NT2/D1 (cell line): ENCODE measurements at places on chromosomes 16 and 17.
A peak's percentile ranks its signal among the peaks of the same experiment; 100 is the strongest.

DNA sequence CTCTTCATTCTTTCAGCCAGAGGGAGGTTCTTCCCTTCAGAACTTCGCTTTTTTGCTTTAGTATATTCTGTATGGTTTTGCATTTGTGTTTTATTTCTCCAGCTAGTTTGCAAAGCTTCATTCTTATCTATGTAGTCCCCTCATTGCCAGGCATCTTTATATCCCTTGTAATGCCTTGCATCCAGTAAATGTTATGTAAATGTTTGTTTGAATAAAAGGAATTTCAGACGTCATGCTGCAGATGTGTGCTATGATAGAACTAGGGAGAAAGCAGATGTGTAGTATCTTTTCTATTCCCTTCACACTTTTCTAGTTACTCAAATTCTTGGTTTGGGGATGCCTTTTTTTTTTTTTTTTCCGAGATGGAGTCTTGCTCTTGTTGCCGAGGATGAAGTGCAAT lies 62.6 kb upstream of the RASL10B start:
- no peak for DNase-seq

DNA sequence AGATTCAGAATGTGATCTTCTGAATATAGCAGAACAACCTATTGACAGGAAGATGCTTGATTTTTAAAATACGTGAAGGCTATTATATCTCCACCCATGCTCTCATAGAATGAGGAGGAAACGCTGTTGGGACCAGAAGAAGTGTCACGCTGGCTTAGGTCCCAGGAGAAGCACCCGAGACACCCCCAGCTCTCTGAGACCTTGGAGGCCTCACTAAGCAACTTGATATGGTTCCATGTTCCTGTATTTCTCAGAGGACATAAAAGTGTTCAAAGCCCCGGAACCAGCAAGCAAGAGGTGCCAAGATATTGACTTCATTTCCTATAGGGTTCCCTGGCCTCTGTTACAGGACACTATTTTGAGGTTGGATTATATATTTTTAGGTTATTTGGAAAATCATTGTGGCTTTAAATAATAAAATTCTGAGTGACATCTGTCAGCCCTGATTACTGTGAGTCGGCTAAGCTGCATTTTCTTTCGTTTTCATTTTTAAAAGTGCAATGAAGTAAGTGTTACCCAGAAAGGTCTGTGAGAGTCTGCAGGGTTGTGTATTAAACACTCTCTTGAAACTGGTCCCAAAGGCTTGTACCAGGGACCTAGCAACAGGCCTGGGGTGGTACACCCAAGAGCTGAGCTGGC lies 400.0 kb downstream of the SOX9 start:
- DNase-seq, result no peak

DNA sequence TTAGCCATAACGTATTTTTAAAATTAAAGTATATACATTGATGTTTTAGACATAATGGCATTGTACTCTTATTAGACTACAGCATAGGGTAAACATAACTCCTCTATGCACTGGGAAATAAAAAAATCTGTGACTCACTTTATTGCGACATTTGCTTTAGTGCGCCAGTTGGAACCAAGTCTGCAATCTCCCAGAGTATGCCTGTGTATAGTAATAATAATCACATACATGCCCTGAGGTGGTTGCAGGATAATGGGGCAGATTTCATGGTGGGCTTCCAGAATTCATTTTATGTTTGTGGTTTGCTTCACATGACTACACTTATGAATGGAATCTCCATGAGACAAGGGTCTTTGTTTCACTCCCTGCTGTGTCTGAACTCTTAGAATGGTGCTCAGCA lies 66.9 kb upstream of the N4BP1 start:
- DNase-seq, result no peak

DNA sequence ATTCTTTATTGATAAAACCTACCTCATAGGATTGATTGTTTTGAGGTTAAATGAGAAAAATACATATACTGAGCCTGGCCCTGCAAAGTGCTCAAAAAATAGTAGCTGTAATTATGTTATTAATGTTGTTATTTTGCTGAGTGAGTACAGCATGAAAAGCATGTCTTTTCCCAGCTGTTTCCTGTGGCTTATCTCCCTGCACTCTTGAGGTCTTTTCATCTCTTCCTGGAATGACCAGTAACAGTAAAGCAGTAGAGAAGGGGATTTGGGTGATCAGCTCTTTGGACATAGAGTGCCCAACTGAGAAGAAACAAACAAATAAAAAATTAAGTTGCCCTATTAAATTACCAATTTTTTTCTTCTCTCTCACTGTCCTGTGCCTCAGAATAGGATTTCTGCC lies 53.7 kb downstream of the NFAT5 start:
- DNase-seq, result no peak

- peak; percentile 13 for DNase-seq
These were observed 239.4 kb downstream of the IRF8 start for GRCh38 chr16:86138121-86139085.

DNA sequence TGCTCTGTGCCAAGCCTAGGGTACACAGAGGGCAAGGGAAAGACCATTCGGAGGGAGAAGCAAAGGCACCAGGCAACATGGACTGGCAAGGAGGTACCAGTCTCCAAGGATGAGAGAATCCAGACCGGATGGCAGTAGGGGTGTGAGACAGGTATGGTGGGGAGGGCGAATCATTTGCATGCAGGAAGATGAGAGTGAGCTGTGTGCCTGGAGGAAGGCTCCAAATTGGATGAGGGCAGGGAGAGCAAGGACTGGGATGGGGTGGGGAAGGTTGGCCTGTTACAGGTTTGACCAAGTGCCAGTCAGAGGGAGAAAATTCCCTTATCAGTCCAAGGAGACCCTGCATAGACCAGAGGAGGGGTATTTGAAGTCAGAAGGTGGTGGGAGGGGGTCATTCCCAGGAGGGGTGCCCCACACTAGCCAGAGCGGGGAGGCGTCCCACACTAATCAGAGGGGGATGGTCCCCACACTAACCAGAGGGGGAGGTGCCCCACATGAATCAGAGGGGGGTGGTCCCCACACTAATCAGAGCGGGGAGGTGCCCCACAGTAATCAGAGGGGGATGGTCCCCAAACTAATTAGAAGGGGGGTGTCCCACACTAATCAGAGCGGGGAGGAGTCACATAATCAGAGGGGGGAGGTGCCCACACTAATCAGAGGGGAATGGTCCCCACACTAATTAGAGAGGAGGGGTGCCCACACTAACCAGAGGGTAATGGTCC lies 737 bp downstream of the CANT1 start:
- no peak for DNase-seq

DNA sequence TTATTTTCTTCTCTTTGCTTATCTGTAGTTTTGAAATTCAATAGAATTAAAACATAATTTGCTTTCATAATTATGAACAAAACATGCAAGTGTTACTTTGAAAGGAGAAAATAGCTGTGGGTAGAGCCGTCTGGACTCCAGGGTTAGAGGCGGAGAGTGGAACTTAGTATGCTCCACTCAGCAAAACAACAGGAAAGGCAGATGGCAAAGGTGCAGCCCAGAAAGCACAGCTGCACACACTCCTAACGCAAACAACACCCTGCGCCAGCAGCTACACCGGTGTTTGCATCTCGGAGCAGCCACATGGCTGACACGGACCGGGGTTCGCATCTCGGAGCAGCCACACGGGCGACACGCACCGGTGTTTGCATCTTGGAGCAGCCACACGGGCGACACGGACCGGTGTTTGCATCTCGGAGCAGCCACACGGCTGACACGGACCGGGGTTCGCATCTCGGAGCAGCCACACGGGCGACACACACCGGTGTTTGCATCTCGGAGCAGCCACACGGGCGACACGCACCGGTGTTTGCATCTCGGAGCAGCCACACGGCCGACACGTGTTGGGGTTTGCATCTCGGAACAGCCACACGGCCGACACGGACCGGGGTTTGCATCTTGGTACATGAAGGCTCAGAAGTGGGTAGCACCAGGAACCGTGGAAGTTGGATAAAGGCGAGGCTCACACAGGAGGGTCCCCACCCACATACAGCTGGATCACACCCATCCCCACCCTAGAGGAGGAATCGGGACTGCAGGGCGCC lies 12.2 kb upstream of the CAPN15 start:
- DNase-seq, result no peak

DNA sequence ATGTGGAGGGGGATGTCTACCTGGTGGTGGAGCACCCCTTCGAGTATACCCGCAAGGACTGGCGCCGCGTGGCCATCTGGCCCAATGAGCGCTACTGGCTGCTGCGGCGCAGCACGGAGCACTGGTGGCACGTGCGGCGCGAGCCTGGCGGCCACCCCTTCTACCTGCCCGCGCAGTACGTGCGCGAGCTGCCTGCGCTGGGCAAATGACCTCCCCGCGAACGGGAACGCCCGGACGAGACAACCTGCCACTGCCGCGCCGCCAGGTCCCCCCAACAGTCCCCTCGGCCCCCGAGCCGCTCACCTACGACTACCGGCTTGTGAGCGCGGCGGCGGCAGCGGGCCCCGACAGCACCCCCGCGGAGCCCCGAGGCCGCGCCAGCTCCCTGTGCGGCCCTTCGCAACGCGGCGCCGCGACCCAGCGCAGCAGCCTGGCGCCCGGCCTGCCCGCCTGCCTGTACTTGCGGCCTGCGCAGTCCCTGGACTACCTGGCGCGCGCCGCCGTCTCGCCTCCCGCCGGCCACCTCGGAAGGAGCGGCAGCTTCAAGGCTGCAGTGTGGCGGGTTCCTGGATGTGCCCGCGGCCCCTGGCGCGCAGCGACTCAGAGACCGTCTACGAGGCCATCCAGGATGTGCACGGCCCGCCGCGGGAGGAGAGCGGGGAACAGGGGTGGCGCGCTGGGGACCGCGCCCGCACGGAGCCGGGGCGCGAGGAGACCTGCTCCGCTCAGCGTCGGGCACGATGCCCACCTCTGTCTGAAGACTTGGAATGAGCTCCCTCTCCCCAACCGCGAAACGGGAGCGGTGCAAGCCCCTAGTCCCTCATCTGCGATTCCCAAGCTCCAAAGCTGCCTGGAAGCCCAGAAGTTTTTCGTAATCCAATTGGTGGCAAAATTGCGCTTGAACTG lies 48.7 kb upstream of the AMZ2 start:
- DNase-seq, result no peak

DNA sequence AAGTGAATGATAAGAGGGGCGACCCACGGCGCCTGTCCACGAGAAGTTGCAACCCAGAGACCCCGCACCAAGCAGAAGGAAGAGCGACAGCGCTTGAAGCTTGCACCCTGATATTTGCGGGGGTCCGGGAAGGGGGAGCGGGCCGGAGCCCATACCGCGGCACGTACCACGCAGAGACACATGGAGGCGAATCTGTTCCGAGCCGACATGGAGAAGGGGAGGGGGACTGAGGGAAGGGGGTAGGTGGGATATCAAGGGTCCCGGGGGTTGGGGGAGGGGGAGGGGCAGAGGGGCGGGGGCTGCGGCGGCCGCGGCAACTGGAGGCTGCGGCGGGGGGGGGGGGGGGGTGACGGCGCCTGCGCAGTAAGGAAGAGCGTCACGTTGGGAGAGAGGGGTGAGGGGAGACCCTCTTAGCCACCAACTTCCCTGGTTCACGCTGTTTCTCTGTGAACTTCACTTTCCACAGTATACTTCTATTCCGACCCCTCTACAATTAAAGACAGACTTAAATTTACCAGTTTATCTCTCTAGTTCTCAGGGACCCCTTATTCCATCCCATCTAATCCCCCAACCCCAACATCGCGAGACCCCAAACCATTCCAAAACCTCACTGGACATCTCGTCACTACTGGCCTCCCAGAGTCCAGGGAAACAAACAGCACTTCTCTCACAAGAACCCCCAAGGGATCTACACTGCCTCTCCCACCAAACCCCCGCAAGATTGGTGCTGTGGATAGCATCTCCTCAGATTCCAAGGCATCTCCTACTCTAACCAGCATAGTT lies 8.0 kb downstream of the DLG4 start:
- no peak for DNase-seq

- no peak for DNase-seq
These were observed 78.3 kb upstream of the ASIC2 start for GRCh38 chr17:33371377-33371776.
